ENCODE measurements at places on chromosomes 2 and 18. TPM values are rescaled to one million over a fixed set of nuclear protein-coding genes. Genes with fewer than 3 reads are reported as not detected.

PDE11A gene
- under 0.01 TPM for total RNA-seq

KHK gene
- total RNA-seq: 2.0 TPM

CENPO gene
- 26.5 TPM for total RNA-seq

FOXD4L1 gene
- not detected for total RNA-seq

LAMA1 gene
- 0.25 TPM for total RNA-seq

MC5R gene
- total RNA-seq: not detected

ALMS1 gene
- 9.3 TPM for total RNA-seq

TMEFF2 gene
- not detected for total RNA-seq

EDAR gene
- total RNA-seq: not detected

KCNK3 gene
- total RNA-seq: not detected

PRKRA gene
- 46.2 TPM for total RNA-seq

LTBP1 gene
- 27.4 TPM for total RNA-seq

ADI1 gene
- 57.0 TPM for total RNA-seq

All from mammary microvascular endothelial cell (primary cell).